Stromal cell of bone marrow (primary cell): ENCODE measurements at places on chromosomes 5 and 9.

GRCh38 chr9:136862849-136863622, 3.1 kb downstream of the EDF1 start:
- no peak for DNase-seq

GRCh38 chr5:16889972-16890519, 46.0 kb downstream of the MYO10 start:
- no peak for DNase-seq

GRCh38 chr9:115672477-115673316, 480.9 kb upstream of the PAPPA start:
- peak; percentile 93 for DNase-seq

- DNase-seq = no peak
These were observed 226.0 kb upstream of the PTGER4 start for GRCh38 chr5:40453689-40454088.

GRCh38 chr9:34400686-34401602, 24.2 kb upstream of the MYORG start:
- no peak for DNase-seq
